Stimulated activated CD8-positive, alpha-beta memory T cell treated with anti-CD3 and anti-CD28 coated beads, Interleukin-7, amount 100 ng/mL, for 4 hours (primary cell): ENCODE measurements at places on chromosomes 7 and 10.

GRCh38 chr10:77501152-77501845, 136.3 kb downstream of the KCNMA1 start:
- DNase-seq, result no peak

DNA sequence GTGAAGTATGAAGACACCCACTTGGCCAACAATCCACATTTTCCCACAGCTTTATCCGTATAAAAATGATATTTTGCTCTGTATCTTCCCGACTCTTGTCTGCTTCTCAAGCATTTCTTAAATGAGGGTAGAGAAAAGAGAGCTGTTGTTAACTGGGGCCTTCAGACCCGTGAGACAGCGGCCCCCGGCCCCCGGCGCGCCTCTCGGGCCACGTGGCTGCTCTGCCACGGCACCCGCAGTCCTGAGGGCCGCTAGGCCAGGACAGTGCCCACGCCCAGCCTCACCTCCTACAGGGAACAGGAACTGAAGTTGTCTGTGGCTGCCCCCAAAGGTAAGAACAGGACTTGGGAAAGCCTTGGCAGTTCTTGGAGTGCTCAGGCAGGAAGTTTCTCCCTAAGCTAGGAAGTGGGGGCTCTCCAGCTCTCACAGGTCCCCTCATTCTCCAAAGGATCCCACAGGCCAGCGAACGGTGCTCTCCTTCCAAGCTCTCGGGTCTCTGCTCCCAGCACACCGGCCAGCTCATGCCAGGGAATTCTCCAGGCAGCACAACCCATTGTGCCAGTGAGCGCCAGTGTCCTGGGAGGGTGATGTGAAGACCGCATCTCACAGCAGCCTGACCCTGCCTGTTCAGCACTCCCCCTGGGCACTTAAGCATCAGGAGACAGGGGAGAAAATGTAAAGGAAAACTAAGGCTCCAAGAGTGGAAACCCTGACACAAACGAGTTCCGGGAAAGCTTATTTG, 230.3 kb upstream of the PFKP start:
- DNase-seq, result no peak

DNA sequence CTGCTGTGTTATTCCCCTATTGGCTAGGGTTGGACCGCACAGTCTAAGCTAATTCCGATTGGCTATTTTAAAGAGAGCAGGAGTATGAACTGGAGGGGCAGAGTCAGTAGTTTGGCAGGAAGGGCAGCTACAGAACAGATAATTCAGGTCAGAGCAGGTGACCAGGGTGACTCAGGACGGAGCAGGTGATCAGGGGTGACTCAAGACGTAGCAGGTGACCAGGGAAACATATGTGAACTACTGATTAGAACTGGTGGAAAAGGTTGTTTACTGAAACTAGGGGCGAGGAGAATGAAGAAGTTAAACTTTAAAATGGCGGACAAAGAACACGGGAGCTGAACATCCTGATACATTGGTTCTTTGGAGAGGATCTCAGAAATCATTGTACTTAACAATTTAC, 102.3 kb downstream of the CCDC7 start:
- DNase-seq, result no peak

- no peak for DNase-seq
These were observed 29.1 kb downstream of the POLL start for GRCh38 chr10:101558671-101559595.

DNA sequence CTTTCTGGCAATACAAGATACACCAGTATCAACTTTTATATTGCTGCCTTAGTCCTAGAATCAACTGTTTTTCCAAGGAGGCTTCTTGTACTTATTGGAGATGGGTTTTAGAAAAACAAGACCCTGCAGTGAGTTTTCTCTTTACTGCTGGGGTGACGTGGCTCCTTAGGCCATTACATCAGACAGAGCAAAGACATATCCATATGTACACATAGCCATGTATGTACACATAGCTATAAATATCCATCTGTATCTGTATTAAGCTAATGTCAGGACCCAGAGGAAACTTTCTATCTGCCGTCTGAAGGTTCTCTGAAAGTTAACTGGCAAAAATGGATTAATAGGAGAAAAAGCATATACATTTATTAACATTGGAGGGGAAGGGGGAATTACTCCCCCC, 607.4 kb downstream of the POM121L12 start:
- no peak for DNase-seq

- no peak for DNase-seq
These were observed 71.9 kb downstream of the MKI67 start for GRCh38 chr10:128054163-128054970.

DNA sequence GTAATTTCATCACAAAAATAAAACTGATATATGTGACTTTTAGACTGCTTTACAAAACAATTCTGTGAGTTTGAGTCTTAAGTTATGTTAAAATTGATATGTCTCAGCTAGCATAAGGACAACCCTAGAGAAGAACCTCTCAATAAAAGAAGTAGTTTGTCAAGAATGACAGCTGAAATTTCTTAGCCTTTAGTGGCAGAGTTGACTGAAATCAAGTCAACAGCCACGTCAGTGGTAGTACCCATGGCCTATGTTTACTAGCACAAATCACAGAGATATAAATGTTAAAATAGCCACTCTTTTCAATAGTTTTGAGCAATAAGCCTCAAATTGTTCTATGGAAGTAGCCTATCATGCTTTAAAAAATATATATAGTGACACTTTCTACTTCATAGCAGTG, 138.9 kb upstream of the FERD3L start:
- no peak for DNase-seq

DNA sequence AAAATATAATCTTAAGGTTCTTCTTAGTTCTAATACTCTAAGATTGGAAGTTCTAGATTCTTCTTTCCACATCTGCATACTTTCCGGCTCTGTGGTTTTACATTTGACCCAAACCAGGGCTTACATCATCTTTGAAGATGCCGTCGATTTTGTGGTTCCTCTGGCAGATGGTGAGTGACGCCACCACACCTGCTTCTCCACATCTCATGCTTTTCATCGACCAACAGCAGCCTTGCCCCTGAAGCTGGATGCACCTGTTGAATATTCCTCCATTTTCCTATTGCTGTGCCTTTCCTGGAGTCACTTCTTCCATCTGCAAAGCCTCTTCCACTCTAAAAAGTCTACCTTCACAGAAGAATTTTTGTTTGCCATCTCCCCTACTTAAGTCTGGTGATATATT, 121.3 kb downstream of the PRKCQ start:
- DNase-seq, result no peak

- DNase-seq, result no peak
These were observed 129.8 kb downstream of the FRMD4A start for GRCh38 chr10:14200698-14201544.

DNA sequence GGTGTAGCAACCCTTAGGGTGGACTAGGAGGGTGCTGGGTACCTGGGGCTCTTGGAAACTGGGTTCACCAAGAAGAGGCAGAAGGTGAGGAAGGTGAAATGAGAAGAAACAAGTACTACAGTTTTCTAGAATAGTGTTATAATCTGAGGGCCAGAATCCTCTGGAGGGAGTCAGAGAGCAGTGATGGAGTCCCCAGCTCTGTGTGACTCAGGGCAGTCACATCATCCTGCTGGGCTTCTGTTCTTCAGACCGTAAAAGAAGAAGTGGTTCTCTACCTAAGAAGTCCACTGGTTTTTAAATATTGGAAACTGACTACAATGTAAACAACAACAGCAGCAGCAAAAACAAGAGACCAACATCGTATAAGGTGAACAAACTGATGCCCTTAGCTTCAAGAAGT, 197.3 kb downstream of the PRPF18 start:
- no peak for DNase-seq

- DNase-seq, result no peak
These were observed 198.6 kb upstream of the BMPER start for GRCh38 chr7:33706771-33707200.

GRCh38 chr10:7546385-7546967, 120.3 kb downstream of the ITIH5 start:
- no peak for DNase-seq

- DNase-seq, result no peak
These were observed 76.4 kb downstream of the WDR37 start for GRCh38 chr10:1132584-1132983.

DNA sequence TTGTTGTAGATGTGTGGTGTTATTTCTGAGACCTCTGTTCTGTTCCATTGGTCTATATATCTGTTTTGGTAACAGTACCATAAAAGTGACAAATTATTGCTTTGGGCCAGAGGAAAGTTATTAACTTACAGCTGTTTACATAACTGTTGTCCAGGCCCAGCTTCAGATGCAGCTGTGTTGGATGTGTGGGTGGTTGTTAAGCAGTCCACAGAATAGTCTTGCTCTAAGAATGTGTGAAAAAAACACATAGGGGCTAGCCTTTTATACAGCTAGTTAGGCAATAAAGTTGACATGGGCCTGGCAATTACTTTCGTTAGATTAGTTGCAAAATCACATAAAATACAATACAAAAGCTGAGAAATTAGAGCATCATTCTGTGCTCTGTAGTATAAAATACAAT, 31.9 kb downstream of the DLD start:
- no peak for DNase-seq

GRCh38 chr7:141649865-141650634, 51.9 kb downstream of the DENND11 start:
- no peak for DNase-seq

DNA sequence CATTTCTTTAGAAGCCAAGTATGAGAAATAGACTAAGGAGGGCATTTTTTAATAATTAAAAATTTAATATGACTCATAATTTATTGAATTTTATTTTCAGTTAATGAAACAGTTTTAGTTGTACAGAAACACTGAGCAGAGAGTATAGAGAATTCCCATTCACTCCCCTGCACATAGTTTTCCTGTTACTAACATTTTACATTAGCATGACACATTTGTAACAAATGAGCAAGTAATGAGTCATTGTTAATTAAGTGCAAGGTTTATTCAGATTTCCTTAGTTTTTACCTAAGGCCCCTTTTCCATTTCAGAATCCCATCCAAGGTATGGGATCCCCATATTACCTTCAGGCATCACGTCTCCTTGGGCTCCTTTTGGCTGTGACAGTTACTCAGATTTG, 271.5 kb upstream of the FZD8 start:
- no peak for DNase-seq

DNA sequence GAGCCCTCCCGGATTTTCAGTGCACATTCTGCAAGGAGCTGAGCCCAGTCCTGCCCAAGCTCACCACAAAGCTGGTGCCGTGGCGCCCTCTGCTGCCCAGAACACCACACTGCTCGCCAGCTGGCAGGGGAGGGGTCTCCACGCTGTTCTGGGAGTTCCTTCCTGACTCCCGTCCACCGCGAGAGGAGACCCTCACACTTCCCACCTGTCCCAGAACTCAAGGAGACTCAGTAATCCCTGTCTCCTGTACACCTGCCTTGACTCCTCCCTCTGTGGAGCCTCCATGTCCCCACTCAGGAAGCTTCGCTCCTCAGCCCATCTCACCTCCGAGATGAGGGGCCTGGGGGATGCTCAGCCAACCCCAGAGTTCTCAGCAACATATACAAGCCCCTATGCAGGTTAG, 11.3 kb downstream of the C10orf105 start:
- peak; percentile 37 for DNase-seq

- DNase-seq, result no peak
These were observed 51.2 kb downstream of the PDK4 start for GRCh38 chr7:95545007-95545615.

DNA sequence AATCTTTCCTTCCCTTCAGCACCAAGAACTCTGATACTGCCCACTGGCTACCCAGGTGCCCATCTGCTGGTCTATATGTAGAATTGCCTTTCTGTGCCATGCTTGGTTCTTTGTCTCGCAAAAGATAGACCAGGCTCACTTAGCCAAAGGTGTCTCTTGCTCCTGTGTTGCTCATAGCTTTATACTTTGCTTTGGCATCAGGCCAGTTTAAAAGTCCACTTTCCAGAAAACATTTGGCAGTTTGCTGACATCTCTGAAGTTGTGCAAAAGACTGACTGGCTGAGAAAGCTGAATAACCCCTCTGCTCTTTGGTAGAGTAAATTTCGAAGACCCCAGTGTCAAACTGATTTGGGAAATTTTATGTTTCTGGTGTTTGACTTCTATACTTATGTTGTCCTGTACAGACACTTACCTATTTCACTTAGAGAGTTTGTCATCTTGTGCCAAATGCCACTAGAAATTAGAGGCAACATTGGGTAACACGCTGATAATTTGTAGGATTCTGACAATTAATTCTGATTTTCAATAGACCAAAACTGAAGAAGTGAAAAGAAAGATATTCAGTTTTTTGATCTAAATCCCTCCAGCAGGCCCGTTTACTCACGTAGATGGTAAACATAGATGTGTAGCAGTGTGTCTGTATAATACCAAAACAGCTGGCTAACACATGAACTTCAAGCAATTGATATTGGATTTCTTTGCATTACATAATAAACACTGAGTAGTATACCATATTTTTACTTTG, 91.1 kb downstream of the CPED1 start:
- no peak for DNase-seq

DNA sequence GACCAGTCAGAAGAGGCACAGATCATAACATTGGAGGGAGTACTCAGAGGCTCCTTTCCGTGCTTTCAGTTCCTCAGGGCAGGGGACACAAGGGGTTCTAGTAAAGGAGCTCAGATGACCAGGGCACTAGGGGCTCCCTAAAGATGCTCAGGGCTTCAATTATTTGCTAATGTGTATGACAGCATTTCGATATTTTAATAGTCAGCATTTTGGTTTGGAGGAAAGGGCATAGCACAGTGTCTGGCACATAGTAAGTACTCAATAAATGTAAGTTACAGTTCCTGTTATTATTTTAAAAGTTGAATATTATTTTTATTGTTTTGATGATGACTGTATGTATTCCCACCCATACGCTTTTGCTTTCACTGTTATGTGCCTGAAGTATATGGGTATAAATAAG, 260.0 kb downstream of the REEP3 start:
- DNase-seq, result no peak

DNA sequence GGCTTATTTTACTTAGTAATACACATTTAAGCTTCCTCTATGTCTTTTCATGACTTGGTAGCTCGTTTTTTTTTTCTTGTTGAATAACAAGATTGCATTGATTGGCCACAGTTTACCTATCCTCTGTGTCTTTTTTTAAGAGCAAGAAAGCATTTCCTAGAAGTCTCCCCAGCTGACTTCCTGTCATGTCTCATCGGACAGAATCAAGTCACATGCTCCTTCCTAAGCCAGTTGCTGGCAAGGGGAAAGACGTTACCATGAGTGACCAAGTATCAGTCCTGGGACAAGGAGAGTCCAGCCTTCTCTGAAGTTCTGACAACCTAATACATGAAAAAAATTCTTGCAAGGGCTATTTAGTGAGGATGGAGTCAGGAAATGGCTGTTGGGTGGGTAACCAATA, 24.9 kb upstream of the SFRP5 start:
- peak; percentile 22 for DNase-seq

GRCh38 chr7:11120068-11120664, 146.5 kb downstream of the PHF14 start:
- DNase-seq, result no peak

DNA sequence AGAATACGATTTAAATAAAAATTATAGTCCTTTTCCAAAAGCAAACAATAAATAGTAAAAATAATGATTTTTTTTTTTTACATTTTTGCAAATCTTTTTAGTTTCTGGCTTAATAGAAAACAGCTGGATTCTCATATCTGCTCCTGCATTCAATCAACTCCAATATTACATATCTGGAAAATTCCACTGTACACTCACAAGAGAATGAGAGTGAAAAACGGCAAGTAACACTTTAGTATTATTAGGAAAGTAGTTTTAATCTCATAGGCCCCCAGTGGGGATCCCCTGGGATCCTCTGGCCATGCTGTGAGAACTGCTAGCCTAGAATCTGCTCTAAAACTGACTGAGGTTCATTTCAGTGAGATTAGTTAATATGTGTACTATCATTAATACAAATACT, 128.6 kb upstream of the LRRN3 start:
- no peak for DNase-seq
